ENCODE measurements at places on chromosomes 13 and 19.

DNA sequence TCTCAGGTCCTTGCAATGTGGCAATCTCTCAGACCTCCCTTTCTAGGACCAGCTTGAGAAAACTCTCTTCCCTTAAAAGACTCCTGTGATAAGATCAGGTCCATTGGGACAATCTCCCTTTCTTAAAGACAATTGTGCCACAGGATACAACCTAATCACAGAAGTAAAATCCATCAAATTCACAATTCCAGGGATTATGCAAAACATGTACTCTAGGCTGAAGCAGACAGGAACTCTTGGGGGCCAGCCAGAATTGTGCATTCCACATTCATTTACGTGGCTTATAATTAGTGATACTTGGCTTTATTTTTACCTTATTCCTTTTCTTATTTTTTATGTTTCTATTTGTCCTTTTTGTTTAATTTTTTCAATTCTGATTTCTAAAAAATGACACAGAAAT lies 257.9 kb downstream of the KLF12 start:
- no peak for DNase-seq

GRCh38 chr19:5048727-5049553 lies 80.0 kb downstream of the KDM4B start:
- DNase-seq, result no peak

DNA sequence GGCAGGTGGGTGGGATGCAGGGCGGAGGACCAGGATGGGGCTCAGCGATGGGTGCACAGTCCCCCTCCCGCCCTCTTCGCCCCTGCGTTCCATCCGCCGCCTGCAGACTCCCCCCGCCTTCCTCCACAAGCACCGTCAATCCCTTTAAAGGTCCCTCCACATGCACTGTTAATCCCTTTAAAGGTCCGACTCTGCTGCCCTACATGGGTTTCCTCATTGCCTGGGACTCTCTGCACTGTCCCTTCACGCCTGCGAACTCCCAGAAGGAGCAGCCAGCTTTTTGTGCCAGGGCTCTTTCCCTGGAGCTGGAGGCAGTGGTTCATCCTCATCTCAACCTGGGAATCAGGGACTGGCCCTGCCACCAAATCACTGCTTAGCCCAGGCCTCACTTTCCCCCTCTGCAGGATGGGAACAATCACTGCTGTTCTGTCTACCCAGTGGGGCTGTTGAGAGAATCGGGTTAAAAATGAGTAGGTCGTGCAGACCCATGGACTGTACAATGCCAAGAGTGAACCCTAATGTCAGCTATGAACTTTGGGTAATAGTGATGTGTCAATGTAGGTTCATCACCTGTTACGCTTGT lies 20.4 kb downstream of the ZNF574 start:
- DNase-seq, result no peak

DNA sequence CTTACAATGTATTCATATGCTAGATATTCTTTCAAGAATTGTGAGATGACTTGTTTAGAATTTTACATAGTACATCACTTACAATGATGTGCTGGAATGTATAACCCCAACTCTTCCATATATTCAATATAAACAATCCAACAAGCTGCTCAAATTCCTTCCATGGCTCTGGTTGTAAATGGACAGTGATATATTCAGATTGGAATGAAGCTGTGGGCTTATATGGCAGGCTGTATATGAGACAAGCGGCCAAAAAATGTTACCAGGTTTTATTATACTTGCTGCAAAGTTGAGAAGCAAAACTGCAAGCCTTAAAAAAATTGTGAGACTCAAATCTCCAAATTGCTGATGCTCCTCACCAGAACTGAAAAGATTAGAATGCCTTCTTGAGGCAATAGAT lies 83.6 kb upstream of the KLF12 start:
- no peak for DNase-seq

DNA sequence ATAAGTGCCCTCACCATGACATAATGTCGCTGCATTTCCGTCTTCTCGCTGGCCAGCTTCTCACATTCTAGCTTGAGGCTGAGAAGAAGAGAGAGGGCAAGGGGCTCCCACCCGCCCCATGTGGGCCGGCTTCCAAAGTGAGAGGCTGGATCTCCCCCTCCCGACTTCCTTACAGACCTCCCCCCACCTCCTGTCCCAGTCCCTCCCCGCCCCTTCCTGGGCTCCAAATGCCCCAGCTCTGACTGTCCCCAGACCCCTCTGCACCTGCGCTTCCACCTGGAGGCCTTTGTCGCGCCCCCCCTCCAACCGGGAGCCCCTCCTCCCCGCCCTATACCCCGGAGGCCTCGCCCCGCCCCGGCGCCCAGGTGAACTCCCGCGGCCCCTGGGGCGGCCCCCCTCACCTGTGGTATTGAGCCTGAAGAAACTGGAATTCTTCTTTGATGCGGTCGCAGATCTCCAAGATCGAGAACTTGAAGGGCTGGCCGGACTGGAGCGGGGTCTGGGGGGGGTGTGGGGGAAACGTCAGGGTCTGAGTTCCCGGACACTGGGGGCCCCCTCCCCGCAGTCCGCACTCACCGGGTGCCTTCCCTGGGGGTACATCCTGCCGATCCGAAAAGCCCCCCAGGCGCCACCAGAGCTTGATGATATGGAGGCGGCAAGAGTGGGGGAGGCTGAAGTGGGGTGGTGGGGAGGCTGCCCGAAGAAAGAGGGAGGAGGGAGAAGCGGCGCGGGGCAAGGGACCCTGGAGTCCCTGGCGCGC lies 595 bp downstream of the TLE2 start:
- DNase-seq, result peak; percentile 44

DNA sequence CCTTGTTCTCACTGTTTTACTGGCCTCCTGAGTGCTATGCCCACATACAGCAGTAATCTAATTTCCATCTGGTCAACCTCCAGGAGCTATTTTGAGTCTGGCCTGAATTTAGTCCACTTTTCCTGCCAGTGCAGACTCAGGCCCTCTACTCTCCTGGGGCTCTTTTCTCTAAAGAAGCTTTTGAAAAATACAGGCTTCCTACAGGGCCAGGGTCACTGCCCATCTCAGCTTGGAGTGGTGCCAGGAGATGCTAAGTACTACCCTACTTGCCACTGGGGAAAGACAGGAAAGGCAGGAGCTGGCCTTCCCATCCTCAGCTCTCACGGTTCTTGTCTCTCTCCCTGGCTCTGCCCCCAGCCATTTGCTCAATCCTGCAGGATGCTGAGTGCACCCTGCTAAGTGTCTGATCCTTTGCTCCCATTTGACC lies 101.7 kb upstream of the SERP2 start:
- no peak for DNase-seq

GRCh38 chr13:64311112-64311511 lies 2895.5 kb upstream of the PCDH20 start:
- no peak for DNase-seq

DNA sequence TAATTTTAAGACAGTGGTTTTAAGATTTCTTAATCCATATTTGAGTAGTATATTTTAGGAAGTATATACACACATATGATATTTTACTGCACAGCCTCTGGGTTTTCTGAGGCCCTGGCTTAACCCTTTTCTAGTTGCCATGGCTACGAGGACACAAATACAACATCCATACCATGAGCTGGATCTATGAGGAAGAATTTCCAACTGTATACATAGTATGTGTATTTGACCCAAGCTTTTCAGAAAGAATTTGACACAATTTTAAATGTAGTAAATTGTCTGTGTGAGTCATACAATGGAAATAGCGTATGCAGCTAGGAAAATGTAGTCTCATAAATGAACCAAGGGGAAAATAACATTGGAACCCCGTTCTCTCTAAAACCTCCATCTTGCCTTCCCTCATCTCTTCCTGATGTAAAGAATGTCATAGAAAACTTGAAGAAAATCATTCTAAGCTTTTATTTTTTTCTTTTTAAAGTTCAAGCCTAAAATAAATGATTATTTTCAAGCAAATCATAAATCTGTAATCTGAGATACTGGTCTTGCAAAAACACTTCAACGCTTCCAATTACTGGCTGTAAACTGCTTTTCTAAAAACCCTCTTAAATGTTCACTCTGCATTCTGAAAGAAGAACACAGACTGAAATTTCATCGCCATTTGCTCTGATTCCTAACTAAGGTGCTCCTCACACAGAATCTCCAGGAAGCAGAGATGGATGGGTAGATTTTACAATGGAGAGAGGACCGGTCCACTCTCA lies 172.4 kb downstream of the LACC1 start:
- no peak for DNase-seq

GRCh38 chr19:16470911-16471811 lies 609 bp downstream of the EPS15L1 start:
- peak; percentile 35 for DNase-seq

GRCh38 chr19:37691881-37692504 lies 27.6 kb downstream of the ZNF607 start:
- peak; percentile 89 for DNase-seq
